ENCODE measurements at places on chromosomes 12 and 14. TPM values are rescaled to one million over a fixed set of nuclear protein-coding genes. Genes with fewer than 3 reads are reported as not detected.

- DNase-seq: no peak
Observed at GRCh38 chr12:31843398-31844095, 114.7 kb upstream of the AMN1 start.

CCDC177 gene
- not detected for total RNA-seq

- DNase-seq: no peak
Observed at GRCh38 chr12:66119229-66119869, 11.2 kb downstream of the LLPH start.

- DNase-seq: no peak
Observed at GRCh38 chr12:48031135-48031960, 27.1 kb upstream of the COL2A1 start.
